ENCODE measurements at places on chromosomes 1 and 21.

DNA sequence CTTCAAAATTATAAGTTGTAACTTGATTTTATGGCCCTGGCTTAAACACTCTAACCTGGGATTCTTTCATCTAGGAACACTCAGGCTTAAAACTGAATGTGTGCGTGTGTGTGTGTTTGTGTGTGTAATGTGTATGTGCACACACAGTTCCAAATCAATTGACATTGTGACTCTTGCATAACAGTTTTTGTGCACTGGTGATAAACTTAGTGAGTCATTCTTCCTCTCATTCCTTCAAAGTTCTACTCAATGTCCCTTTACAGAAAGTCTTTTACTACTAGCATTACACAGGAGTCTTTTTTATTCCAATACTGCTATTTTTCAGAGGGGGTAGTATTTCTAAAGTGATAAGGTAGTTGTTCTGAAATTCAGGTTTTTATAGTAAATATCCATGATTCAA, 943.6 kb downstream of the KCNT2 start:
- DNase-seq: no peak

GRCh38 chr21:31531967-31532366, 127.5 kb upstream of the SOD1 start:
- DNase-seq: no peak

DNA sequence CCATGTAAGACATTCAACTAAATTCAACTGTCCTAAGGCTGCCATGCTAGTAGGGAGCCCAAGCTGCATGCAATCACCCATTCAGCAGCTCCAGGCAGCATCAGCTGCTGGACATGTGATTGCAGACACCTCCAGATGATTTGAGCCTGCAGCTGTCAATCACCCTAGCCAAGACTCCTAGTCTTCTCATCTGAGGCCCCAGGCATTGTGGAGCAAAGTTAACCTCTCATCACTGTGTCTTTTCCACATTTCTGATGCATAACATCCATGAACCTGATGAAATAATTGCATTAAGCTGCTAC, 5.6 kb upstream of the CDC42BPA start:
- DNase-seq: no peak

DNA sequence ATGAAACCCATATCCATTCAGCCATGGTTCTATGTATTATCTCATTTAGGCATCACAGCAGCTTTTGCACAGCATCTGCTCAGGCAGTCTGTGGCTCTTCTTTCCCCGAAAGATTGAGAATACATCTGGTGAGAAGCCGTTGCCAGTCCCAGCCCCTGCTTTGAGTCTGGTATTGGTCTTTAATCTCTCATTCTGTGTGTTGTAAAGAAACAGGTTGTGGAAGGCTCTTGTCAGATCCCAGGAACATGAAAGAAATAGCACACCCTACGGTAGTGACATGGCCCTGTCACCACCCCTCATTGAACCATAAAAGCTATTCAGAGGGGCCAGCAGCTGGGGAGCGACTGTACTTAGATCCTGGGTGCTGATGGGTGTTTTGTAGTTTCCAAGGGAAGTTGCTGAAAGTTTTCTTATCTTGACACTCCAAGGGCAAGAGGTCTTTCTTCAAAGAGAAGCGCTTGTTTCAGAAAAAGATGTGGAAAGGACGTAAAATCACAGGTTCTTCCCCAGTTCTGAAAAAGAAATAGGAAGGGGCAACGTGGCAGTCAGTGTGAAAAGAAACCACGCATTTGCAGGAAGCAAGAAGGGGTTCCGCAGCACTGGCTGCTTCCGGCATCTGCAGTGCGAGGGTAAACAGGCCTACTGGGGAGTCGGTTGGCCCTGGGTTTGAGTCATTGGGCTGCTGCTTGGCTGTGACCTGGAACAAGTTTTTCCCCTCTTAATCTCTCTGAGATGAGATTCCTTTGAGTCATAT, 145.0 kb downstream of the DHRS3 start:
- no peak for DNase-seq

- no peak for DNase-seq
Observed at GRCh38 chr21:20106368-20106767, 891.8 kb upstream of the NCAM2 start.

GRCh38 chr1:94326329-94326728, 88.9 kb upstream of the ARHGAP29 start:
- no peak for DNase-seq

GRCh38 chr1:187185389-187185788, 356.6 kb downstream of the PLA2G4A start:
- no peak for DNase-seq

DNA sequence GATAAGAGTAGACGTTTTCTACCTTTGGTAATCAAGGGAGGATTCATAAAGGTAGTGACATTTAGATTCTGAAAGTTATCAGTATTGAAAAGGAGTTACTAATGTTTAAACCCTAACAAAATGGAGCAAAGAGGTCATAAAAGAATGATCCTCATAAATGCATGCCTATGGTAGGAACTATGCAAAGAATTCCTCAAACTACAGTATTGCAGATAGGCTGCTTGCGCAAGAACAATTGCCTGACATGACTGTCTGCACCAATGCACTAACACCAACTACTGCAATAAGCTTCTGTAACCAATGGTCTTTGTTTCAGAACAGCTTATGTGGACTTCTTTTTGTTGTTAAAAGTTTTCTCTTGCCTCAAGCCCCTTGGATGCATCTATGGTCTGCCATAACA, 597.3 kb upstream of the ADGRL4 start:
- no peak for DNase-seq

- no peak for DNase-seq
Observed at GRCh38 chr1:97252076-97252475, 530.5 kb downstream of the PTBP2 start.

GRCh38 chr1:178536844-178537371, 24.0 kb downstream of the TEX35 start:
- peak; percentile 92 for DNase-seq

GRCh38 chr1:229757226-229757625, 131.2 kb downstream of the URB2 start:
- no peak for DNase-seq

- DNase-seq: peak; percentile 90
Observed at GRCh38 chr1:93616996-93617669, 64.5 kb downstream of the BCAR3 start.

- no peak for DNase-seq
Observed at GRCh38 chr1:171566467-171566866, 55.6 kb upstream of the MYOCOS start.

DNA sequence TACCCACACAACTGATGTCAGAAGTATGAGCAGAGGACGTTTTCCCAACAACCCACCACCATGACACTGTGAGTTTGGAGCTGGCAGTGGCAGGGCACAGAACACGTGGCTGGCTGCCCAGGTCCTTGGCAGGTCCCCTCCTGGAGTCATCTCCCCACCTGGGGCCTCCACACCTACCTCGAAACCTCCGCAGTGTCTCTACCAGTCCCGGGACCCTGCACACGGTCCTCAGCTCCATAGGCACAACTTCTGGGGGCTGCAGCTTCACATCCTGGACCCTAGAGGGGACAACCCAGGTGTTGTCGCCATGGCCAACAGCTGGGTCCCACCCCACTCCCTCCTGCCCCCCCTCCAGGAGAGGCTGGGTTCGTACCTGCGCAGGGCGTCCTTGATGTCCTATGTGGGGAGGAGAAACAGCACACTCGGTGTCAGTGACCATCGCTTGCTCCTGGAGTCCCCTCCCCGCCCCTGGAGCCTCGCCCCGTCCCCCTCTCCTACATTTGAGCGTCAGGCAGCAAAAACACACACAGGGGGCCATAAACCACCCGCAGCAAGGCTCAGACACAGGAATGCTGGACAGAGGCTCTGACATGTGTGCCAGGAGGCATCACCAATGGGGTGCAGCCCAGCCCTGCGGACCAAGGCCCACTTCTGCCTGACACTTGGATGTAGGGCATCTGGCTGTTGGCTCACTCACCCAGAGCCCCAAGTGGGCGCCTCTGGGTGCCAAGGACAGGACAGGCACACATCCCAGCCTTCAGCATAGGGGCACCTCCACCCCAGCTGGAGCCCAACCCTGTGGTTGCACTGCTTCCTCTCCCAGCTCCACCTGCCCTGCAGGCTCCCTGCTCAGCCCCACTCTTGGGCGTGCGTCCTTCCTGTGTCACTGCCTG, 9.6 kb downstream of the TRIM11 start:
- no peak for DNase-seq

DNA sequence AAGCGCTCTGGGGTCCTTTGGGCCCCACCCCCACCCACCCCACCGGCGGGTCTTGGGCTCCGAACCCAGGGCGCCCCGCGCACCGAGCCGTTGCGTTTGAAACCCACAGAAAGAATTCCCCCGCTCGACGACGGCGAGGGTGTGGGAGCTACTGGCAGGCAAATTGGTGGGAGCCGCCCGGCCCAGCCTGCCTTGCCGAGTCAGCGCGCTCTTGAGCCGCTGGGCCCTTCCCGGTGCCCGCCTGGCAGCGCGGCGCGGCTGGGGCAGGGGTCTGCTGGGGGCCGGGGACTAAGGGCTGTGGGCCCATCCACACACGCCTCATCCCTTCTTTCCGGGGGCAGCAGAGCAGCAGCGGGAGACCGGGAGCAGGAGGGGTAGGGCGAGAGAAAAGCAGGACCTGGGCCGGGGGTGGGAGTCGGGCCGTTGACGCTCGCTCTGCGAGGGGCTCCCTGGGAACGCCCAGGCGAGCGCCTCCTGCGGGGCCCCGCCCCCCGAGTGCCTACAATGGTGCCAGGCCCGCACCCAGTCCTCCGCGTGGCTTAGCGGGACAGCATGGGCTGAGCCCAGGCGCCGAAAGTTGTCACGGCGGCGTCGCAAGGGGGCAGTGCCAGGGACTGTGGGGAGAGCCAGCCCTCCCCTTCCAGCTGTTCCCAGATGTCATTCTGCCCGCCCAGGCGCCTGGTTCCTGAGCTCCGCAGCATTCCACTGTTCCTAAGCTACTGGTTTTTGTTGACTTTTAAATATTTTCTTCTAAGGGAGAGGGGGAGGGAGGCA, at the start of gene C1orf94:
C1orf94 (plus strand) TSS at position 78 of the 774 bp plus-strand sequence. CDS start 883 bp downstream, outside the sequence.
- DNase-seq: no peak

DNA sequence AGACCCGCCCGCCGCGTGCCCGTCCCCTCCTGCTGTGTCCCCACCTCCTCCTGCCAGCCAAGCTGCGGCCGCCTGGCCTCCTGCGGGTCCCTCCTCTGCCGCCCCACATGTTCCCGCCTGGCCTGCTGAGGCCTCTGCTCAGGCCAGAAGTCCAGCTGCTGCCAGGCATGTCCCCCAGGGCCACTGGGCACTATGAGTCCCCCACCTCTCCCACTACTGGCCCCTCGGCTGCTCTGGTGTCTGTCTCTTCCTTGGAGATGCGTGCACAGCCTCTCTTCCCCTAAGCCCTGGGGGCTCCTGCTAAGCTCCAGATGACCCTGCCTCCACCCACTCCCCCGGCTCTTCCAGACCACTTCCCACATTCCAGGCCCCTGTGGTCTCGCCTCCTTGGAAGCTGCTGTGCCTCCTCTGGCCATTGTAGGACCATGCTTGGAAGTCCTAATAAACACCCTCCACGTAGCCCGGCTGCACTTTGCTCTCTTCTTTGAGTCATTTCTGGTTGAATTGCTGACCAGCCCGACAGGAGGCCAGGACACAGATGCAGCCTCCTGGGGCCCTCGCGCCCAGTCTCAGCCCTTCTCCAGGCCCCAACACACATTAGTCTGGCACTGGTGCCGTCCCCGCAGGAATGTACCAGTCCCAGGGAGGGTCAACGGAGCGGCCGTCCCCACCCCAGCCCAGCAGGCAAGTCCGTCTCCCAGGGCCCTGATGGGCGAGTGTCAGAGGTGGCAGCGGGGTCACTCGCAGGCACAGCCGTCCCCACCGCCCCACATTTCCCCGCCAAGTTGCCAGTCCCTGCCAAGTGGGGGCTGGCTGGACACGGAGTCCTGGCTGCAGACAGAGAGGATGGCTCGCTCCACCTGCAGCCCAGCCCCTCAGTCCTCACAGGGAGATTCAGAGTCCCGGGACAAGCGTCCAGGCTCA, 1.1 kb downstream of the KRTAP10-12 start:
- DNase-seq: no peak

- peak; percentile 77 for DNase-seq
Observed at GRCh38 chr1:166166698-166167571, at the start of gene FAM78B. Gene FAM78B (minus strand): TSS chr1:166167001. CDS start chr1:166166248, 753 bp downstream.

DNA sequence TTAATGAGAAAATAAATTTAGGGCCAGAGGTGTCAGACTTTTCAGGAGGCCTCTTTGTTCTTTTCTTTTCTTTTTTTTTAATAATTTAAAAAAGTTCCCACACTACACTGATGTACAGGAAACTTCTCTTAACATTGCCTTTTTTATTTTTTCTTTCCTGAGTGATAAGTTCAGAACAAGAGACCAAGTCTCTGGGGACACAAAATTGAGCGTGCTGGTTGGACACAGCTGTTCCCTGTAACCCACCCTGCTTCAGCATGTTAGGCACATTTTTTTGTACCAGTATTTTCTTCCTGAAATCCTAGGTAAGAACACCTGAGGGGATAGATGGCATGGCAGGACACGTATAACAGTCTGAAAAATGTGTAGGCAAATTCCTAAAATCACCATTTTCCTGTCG, 50.1 kb downstream of the PBX1 start:
- no peak for DNase-seq

DNA sequence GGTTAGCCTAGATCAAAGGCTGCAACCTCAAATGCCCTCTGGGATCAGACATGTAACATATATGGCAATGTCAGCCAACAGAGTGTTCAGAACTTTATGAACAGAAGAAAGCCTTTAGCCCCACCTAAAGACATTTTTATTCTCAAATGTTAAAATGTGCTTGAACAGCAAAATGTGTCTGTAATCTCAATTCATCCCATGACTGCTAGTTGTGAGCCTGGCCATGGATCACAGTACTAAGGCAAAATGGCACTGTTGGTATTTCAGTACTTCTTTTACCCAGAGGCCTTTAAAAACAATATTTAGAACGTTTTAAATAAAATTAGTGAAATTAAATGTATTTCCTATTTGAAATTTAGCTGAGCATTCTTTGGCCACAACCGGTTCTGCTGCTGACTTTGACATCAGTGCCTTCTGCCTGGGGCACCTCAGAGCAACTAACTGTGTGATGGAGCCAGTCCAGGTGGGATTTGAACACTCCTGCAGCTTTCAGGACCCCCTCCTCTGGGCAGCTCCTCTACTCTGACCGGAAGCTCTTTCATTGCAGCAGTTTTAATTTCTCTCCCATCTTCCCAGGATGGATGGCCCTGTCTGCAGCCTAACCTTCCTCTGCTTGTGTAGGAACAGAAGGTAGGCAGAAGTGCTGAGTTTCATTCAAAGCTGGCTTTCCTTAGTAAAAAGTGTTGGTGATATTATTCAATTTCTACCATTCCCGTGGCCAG, 68.3 kb upstream of the NFIA start:
- no peak for DNase-seq
